ENCODE measurements at places on chromosomes 1 and 21.

DNA sequence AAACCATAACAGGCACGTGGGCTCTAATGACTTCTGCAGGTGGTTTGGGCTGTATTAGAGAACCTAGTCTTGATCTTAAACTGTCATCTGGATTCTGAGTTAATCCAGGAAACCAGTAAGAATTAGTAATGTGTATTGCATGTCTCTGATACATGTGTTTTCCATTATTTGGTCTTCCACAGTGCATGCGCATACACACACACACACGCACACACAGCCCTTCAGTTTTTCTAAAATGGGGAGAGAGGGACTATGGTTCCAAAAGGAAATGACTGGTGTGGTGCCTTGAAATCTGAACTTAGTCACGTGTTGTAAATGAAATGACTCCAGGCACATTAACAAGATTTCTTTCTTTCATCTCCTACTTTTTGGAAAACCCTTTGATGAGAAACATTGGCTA lies 67.6 kb downstream of the OLFML2B start:
- DNase-seq, result no peak

DNA sequence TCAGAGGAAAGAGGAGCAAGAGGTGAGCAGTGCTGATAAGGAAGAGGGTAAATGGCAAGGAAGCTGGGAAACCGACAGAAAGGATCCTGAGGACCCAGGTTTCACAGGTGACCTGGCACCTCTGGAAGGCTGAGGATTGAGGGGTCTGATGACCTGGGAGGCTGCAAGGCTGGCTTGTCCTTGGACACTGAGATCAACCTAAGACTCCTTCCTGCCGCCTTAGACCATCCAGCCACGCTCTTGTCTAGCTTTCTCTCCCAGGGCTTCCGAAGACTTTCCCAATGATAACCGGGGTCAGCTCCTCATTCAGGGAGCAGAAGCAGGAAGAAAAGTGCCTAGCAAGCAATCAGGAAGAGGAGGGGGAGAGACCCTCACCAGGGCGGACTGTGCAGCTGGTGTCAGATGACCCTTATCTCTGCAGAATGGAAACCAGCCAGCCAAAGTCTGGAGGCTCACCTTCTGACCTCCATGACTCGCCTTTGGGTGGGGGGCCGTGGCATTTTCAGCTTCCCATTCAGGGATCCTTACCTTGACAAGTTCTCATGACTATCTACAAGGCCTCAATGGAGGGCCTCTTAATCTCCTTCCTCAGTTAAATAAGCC lies 77.7 kb downstream of the CAPZB start:
- no peak for DNase-seq

- no peak for DNase-seq
These were observed 19.7 kb downstream of the OPTC start for GRCh38 chr1:203513585-203514031.

GRCh38 chr1:29121936-29122681 lies 1.6 kb downstream of the TMEM200B start:
- DNase-seq, result no peak

DNA sequence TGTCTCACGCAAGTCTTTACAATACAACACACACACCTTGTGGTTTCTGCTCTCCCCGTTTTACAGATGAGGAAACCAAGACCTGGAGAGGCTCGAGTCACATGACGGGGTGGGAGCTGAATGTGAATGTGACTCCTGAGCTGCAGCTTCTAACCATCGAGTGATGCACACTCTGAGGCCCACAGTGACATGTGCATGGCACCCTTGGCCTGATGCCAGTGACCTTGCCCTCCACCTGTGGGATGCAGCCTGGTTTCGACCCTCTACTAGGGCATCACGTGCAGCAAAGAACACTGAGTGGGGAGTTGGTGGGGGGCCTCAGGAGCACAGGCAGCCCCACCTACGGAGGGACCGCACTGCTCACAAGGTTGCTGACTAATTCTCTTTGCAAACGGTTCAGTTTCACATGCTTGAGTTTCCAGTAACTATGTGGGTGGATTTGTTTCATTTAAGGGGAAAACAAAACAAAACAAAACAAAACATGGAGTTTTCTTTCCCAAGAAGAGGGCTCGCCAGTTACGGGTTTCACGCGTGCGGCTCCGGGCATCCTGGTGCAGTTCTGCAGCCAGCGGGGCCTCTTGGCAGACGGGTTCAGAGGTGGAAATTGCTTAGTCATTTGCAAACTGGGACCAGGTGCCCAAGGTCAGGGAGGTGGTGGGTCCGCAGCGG lies 22.9 kb downstream of the SPSB1 start:
- DNase-seq, result no peak

DNA sequence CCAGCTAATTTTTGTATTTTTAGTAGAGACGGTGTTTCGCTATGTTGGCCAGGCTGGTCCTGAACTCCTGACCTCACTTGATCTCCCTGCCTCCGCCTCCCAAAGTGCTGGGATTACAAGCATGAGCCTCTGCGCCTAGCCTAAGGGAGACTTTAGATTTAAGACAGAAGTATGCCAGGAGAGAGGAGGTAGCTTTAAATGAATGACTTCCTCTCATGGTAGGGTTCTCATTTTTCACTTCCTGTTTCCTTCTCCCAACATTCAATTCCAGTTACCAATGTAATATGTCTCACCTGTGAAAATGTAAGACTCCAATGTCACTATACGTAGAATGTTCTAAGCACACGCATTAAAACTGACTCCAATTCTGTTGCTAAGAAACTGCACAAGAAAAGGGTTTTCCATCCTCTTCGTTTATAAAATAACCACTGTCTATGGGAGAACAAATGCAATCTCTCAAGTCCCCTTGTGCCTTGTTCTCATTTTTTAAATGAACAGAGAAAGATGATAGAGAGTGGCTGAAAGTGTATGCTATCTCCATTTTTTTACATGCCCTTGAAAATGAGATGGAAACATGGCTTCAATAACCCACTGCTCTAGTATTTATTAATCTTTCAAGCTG lies 140.0 kb downstream of the SLC45A1 start:
- no peak for DNase-seq

- peak; percentile 74 for DNase-seq
These were observed 12.0 kb downstream of the F11R start for GRCh38 chr1:161008869-161009510.

DNA sequence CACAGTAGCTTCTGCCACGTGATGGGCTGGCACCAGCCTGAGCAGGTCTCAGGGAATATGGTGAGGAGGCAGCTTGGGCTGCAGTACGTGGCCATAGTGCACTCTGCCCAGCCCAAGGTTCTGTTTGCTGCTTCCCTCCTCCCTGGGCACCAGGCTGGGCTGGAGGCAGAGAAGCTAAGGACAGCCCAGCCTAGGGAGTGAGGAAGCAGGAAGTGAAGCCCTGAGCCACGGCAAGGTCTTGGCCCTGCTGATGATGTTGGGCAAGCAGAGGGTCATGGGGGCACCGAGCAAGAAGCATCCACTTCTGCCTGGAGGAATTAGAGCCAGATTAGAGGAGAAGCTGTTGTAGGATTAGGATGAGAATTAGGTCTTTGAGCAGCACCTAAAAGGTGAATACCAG lies 326.7 kb upstream of the VAMP3 start:
- DNase-seq, result no peak

DNA sequence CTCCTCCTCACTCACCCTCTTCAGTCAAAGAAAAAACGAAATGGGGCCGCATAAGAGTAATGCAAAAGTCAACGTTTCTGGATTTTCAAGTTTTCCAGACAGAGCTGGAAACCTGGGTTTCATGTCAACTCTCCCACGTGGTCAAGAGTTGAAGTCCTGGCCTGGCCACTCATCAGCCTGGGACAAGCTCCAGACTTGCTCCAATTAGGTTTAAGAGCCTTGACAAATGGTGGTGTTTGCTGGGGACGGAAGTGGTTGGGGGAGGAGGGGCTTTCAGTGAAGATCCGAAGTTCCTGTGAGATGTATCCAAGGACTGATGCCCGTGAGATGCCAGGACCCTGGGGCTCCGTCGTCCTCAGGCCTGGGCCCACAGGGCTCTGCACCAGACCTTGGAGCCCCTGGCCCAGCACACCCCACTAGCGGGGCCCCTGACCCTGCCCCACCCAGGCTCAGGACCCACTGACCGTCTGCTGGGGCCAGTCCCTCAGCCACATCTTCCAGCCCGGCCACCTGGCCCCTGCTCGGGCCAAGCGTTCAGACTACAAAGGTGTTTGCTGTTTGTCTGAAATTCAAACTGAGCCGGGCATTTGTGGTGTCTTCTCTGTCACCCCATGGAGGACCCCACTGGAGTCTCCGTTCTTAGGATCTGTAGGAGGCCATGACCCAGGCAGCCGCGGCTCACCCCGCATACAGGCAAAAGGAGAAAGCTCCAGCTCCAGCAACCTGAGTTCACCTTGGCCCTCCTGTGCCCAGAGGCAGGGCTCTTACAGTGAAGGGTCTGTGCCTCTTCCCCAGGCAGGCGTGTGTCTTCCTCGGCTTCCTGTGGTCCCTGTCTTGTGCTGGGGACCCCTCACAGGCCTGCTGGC lies 53.3 kb downstream of the SIK1 start:
- DNase-seq, result no peak

GRCh38 chr1:5793516-5793915 lies 198.7 kb downstream of the NPHP4 start:
- no peak for DNase-seq

GRCh38 chr1:207839083-207839413 lies 71.9 kb downstream of the CD34 start:
- no peak for DNase-seq
